ENCODE measurements at places on chromosomes 5 and 9. TPM values are rescaled to one million over a fixed set of nuclear protein-coding genes. Genes with fewer than 3 reads are reported as not detected.

DNA sequence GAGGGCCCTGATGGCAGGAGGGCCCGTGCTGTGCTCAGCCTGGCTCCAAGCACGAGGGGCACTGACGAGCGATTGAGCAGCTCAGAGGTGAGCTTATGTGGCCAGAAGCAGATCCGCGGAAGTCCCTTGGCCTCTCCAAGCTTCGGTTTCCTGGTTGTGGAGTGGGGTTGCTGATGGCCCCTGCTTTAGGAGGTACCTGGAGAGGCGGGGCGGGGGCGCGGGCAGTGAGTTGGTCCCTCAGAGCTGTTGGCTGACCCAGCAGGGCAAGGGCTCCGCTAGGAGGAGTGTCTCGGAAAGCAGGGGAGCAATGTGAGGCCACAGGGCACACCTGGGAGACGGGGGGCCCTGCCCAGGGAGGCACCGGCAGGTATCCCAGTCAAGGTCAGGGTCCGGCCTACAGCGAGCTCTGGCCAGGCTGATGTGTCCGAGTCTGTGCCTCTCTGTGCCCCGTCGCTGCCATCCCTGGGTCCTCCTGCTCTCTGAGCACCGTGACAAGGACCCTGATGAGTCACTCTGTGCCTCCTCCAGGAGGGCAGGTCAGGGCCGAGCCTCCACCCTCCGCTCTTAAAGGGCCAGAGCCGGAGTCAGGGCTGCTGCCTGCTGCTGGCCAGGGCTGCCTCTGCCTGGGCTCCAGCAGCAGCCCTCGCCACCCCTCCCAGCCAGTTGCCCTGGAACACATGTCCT is 14.8 kb downstream of the NCS1 start:
- no peak for DNase-seq

DNA sequence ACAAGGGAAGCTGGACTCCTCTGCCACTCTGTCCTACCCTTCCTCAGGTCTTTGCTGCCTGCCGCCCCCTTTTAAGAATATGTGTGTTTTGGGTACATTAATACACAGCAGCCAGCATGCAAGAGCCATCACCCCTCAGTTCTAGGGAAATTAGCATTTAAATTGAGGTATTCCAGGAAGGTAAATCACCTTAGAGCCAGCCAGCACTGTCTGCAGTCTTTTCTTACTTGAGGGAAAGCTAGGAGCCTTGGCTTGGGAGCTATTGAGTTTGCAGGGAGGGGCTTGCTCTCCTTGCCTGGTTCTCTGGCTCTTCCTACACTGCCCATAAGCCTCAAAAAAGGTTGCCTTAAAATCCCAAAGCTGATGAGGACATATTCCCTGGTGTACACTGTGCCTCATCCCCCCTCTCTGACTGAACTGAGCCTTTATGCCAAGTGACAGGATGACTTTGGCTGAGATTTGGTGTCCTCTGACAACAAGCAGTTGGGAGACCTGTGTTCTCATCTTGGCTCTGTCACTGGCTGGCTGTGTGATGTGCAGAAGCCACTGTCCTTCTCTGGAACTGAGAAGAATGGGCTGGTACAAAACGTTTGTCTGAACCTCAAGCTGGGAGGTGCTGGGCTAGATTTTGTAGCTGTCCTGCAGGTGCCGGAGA is 54.1 kb downstream of the TRIM32 start:
- DNase-seq, result no peak

- no peak for DNase-seq
These were observed 199.3 kb upstream of the ACTBL2 start for GRCh38 chr5:57681942-57682341.

GRCh38 chr5:172403189-172403796 is 51.0 kb downstream of the SH3PXD2B start:
- peak; percentile 74 for DNase-seq

- DNase-seq, result no peak
These were observed 74.9 kb upstream of the CER1 start for GRCh38 chr9:14797435-14797834.

GRCh38 chr9:18928711-18929110 is 104.3 kb downstream of the SAXO1 start:
- DNase-seq, result no peak

- DNase-seq, result no peak
These were observed 57.5 kb upstream of the ADRB2 start for GRCh38 chr5:148768806-148769415.

GRCh38 chr9:970151-970996 is 6.1 kb upstream of the DMRT3 start:
- DNase-seq, result no peak

DNA sequence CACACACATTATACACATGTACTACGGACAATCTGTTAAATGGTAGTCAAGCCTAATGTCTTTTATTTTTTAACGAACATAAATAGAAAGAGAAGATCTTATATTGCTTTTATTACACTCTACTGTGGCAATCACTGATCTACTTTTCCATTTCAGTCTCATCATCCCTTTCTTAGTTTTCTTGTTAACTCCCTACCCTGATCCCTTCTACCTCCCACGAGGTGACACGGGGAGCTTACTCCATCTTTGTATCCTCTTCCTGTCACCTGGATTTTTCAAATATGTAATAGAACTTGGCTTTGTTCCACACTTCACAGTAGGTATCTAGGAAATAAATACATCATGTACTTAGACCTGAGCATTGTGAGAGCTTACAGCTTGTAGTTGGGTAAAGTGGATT is 211.0 kb downstream of the PIK3R1 start:
- no peak for DNase-seq

DNA sequence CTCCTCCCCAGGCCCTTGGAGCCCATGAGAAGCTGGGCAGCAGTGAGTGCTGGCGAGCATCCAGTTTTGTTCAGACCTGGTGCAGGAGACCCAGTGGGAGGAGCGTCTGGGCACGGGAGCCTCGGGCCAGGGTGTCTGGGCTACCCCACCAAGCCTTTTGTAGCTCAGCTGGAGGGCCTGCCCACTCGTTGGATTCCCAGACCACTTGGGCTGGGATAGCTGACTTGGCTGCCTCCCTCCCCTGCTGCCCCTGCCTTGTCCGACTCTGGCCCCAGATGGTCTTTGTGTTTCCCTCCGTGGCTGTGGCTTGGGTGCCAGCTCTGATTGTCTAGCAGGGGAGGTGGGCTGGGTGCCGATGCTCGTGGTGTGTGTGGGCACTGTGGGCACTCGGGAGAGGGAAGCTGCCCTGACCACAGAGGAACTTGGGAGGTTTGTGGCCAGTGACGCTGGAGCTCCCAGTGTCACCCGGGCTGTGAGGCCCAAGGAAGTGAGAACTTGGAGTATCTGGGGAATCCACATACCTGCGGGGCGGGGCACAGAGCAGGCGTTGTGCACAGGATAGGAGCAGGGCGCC is 47.3 kb downstream of the WNK2 start:
- DNase-seq, result no peak

- no peak for DNase-seq
These were observed 37.9 kb downstream of the ADRB2 start for GRCh38 chr5:148864113-148864841.

- no peak for DNase-seq
These were observed 86.3 kb upstream of the PJA2 start for GRCh38 chr5:109496112-109496511.

- peak; percentile 47 for DNase-seq
These were observed 4.1 kb downstream of the DNAJB5 start for GRCh38 chr9:34993502-34994259.

DNA sequence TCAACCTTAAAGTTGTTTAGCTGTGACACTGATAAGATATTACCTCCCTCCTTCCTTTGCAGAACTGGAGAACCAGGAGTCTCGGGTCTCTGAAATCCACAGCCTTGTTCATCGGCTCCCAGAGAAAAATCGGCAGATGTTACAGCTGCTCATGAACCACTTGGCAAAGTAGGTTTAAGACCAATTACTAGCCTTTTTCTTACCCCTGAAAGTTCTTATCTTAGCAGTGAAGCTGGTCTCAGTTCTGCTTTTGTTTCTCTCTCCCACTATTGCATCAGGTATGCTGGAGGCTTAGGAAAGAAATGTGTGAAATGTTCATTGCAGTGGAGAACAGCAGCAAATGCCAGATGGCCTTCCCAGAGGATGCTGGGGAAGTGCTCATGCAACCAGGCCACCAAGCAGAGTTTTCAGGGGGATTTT is 287.4 kb downstream of the ARHGAP26 start:
- no peak for DNase-seq

DNA sequence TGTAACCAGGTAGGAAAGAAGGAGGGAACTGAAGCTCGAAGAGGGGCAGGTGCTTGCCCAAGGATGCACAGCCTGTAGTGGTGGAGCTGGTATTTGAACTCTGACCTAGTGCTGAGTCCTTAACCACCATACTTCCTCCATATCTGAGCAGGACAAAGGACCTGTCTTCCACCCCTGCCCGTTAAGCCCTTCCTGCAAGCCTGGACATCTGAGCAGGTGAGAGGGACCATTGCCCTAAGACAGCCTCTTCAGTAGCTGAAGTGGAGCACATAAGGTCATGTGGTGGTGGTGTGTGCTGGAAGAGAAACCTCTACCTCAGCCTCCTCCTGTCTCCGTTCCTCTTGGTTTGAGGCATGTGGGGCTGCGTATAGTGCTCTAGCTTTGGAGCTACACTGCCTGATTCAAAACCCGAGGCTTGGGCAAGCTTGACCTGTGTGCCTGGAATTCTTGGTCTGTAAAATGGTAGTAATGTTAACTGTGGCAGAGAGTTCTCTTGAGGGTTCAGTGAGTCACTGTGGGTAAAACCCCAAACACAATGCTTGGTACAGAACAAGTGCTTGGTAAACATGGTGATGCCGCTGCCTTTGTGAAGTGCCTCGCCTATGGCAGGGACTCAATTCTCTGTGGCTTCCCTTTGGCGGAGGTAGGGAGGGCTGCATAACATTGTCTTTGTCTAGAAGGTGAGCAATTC is 7.4 kb downstream of the GALNT10 start:
- DNase-seq, result no peak

DNA sequence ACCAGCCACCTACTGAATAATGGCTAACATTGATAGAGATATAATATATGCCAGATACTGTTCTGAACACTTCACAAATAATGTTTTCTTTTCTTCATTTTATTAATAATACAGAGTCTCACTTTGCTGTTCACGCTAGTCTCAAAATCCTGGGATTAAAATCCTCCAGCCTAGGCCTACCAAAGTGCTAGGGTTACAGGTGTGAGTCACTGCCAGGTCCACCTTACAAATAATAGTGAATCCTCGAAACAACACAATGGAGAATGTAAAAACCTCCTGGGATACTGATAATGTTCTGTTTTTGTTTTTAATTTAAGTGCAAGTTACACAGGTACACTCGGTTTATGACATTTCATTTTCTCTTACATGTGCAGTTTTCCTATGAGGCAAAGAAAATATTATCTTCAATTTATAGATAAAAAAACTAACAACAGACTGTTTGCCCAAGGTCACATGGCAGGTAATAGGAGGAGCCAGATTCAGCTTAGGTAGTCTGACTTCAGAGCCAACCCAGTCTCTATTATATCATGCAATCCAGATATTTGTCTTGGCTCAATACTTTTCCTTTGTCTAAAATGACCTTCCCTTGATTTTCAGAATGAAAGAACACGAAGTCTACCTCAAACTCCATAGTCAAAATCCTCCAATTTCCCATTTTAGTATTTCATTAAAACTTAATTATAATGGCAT is 7.8 kb downstream of the ZFR start:
- no peak for DNase-seq

The CD180 gene
- 0.66 TPM for total RNA-seq

The PCDHA2 gene
- 0.21 TPM for total RNA-seq

The CBY3 gene
- not detected for total RNA-seq

The DNAJC25 gene
- 14.7 TPM for total RNA-seq

The SNCAIP gene
- 4.6 TPM for total RNA-seq

The PTGS1 gene
- total RNA-seq, result 6.3 TPM

The BTNL3 gene
- not detected for total RNA-seq

The CTXN3 gene
- not detected for total RNA-seq

The RASEF gene
- total RNA-seq, result 2.4 TPM

Measured in tibial nerve (tissue), 4 donors.